Fibroblast of upper back skin (primary cell): ENCODE measurements at places on chromosomes 2 and 18.

- no peak for DNase-seq
Measured at GRCh38 chr2:15412779-15413178, 148.4 kb downstream of the NBAS start.

DNA sequence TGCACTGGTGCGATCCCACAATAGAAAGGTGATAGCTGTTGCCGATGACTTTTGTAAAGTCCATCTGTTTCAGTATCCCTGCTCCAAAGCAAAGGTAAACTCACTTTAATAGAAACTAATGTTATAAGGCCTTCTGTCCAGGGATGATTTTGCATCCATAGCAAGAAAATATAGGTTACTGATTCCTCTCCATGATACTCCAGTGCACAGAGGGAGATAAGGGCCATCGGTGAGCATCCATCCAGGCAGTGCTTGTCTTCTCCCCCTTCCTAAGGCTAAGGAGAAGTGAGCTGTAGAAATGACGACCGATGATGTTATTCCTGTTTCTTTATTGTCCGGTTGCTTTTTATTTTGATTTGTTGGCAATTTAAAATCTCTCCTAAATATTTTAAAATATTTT, 32.1 kb downstream of the COX7A2L start:
- no peak for DNase-seq

DNA sequence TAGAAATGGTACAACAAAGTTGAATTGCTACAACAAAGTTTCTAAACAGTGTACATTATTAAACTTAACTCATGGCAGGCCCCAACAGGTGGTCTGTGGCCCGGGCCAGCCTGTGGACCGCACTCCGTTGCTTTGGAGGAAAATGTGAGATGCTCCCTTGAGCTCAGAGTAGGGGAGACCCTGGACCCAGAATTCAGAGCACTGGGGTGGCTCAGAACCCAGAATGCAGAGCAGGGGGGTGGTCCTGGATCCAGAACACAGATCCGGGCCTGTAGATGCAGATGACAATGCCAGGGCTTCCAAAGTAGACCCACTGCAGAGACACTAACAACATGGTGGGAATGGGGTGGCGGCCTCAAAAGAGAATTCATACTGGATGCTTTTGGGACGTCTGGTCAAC, 311.0 kb downstream of the NDUFA10 start:
- no peak for DNase-seq

DNA sequence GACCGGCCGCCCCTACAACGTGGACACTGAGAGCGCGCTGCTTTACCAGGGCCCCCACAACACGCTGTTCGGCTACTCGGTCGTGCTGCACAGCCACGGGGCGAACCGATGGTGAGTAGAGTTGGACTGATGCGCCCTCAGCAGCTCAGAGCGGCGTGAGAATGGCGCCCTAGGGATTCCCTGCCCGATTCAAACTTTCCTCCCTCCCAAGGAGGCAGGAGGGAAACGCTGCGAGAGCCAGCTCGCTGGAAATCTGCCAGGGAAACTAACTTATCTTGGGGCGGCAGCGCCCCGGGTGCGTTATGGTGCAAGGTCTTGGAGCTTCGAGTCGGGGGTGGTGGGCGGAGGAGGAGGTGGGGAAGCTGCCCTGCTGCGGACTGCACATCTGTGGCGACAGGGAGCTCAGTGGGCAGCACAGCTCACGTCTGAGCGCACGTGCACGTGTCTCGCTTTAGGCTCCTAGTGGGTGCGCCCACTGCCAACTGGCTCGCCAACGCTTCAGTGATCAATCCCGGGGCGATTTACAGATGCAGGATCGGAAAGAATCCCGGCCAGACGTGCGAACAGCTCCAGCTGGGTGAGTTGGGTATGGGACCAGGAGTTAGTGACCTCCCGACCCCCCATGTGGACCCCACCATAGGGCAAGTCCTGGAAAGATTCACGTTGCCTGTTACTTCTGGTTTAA, 697 bp downstream of the ITGA4 start:
- DNase-seq, result peak; percentile 50

DNA sequence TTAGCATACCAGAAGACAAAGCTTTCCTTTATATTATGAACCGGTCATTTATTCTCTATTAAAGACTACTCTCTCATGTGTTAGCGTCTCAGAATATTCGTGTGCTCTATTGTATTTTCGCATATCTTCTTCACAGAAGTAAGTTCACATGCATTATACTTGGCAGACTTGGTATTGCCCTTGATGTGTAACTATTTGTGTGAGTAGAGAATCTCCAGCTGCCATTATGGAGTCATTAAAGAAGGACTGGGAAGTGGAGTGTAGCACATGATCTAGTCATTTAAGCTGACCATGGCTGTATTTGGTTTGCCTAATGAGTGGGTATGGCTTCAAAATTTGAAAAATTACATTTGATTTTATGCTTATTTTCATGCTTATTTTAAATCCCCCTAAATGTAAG, 92.9 kb downstream of the TTC27 start:
- no peak for DNase-seq

DNA sequence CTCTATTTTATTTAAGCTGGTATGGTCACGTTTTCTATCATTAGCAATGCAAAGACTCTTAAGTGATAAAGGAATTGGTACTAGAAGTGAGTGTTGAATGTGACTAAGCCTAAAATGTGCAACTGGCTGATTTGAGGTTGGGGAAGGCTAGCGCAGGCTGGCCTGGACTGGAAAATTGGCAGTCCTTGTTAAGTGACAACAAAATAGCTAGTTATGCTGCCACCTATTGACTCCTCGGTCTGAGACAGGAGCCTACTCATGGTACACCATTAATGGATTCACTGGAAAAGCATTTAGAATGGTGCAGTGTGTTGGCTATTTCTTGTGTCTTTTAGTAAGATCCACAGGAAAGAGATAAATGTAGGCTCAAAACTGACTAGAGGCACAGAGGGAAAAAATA, 5.7 kb upstream of the WIPF1 start:
- peak; percentile 68 for DNase-seq

DNA sequence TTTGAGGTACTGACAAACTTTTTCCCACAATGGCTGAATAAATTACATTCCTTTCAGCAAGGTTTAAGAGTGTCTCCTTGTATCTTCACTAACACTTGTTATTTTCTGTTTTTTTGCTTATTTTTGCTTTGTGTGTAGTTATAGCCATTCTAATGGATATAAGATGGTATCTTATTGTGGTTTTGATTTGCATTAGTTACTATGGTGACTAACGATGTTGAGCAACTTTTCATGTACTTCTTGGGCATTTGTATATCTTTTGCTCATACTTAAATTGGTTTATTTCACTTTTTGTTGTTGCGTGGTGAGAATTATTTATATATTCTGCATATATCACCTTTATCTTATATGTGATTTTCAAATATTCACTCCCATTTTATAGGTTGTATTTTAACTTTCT, 79.9 kb upstream of the FSIP2 start:
- DNase-seq, result no peak

- peak; percentile 68 for DNase-seq
Measured at GRCh38 chr18:79445696-79446561, 50.2 kb downstream of the NFATC1 start.

- no peak for DNase-seq
Measured at GRCh38 chr2:25688236-25688635, 14.9 kb upstream of the DTNB start.

DNA sequence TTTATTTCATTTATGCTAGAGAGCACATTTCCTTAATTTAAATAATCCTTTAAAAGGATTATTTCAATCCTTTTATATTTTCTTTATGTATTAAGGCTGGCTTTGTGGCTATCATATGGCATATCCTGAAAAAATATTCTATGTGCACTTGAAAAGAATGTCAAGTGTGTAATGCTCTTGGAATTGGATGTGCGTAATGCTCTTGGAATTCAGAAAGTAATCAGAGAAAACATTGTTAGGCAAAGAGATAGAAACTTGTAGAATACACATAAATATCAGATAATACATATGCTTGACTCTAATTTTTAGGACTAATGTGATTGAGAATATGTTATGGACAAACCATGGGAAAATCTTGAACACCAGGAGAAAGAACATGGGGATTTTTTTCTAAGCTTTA, 197.5 kb upstream of the COL3A1 start:
- peak; percentile 83 for DNase-seq

DNA sequence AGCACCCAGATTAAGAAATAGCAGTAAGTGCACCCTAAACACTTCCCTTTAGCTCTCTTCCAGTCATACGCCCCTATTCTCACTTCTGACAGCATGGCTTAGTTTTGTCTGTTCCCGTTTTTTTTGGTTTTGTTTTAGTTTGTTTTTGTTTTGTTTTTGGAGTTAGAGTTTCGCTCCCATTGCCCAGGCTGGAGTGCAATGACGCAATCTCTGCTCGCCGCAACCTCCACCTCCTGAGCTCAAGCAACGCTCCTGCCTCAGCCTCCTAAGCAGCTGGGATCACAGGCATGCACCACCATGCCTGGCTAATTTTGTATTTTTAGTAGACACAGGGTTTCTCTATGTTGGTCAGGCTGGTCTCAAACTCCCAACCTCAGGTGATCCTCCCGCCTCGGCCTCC, 2067.7 kb downstream of the SUCLG1 start:
- DNase-seq, result no peak

DNA sequence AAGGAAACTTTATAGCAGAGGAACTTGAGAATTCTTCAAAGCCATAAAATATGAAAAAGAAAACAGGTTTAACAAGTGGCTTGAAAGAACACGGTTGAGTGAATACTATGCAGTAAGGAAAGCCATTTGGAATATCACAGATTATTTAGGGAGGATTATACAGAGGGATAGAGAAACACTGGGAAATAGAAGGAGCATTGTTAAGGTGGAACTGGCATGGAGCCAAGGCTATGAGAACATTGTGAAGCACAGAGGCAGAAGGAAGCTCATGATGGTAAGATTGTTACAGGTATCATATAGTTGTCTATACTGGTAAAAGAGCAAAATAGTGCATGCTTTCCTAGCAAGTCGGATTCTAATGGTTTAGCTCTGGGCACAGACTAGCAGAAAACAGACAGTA, 87.1 kb downstream of the SS18 start:
- no peak for DNase-seq

DNA sequence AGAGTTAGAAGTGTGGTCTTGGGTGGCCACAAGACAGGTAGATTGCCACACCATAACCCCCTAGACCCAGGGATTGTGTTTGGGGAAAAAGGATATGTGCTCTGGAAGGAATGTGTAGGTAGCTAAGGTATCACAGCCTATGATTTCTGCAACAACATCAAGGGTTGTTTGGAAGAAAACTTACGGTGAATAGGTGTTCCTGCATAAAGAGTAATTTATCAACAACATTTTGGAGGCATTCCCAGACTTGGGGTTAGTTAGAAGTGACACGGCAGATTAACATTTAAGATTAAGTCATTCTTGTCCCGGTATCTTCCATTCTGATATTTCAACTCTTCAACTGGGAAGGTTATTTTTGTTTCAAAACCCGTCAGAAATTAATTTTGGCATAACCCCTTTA, 65.5 kb downstream of the SPP2 start:
- no peak for DNase-seq

DNA sequence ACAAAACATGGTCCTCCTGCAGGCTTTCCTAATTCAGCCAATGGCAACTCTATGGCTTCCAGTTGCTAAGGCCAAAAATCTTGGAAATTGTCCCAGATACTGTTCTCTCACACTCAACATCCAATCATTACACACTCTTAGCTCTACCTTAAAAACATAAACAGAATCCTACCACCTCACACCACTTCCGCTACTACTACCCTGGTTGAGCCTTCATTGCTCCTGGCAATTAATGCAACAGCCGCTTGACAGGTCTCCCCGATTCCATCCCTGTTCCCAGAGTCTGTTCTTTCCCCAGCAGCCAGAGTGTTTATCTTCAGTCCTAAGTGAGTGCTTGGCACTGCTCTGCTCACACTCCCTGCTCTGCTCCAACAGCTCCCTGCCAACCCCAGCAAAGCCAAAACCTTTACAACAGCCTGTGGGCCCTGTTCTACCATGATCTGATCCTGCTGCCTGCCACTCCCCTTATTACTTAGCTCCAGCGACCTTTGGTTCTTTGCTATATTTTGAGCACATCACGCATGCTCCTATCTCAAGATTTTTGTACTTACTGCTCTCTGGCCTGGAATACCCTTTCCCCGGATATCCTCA, 67.5 kb upstream of the AMMECR1L start:
- DNase-seq, result no peak

DNA sequence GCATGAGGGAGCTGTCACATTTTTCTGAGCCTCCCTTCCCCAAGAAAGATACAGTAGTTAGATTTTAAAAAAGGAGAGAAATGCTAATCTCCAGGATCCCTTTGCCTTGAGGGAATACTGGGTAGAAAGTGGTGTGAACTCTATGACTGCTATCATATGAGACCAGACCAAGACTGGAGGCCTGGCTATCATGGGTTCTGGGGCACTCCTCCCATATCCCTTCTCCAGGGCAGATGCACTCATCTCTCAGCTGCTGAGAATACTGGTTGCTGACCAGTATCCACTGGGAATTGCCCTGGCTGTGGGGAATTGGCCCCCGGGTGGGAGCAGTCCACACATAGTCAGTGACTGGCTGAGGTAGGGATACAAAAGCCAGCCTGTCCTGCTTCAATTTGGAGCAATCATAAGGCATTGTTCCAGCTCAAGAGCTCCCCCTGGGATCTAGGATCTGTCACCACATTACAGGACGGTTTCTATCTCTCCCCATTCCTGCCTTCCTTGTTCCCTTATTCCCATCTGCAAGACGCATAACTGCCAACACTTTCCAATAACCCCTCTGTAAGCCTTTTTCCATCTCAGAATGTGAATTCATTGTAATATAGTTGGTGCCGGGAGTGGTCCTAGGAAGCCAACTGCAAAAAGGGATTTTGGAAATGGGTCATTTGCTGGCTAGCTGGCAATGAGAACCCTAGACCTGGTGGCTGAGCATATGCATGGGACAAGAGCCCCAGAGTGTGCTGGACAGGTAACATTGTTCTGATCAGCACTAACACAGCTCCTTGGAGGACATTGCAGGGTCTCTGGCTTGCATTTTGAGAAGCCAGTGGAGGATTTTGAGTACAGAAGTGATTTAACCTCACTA, 35.4 kb upstream of the REEP1 start:
- peak; percentile 57 for DNase-seq

- DNase-seq, result no peak
Measured at GRCh38 chr18:48940854-48941611, 9.7 kb downstream of the SMAD7 start.

DNA sequence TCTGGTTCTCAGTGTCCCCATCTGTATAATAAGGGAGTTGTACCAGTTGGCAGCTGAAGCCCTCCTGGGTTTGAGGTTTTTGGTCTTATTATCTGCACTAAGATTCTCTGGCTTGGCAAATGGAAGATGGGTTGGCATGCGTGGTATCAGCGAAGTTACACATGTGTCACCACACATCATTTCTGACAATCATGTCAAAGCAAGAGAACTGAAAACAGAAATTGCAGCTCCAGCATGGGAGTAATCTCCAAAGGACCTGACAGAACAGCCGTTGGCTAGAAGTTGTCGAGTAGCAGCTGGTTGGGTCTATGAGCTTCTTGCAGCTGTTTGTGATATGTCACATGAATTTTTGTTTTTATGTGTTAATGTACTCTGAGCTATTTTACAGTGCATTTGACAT, 317.4 kb downstream of the SLC4A3 start:
- no peak for DNase-seq

GRCh38 chr2:187003038-187003554, 154.1 kb upstream of the ZSWIM2 start:
- DNase-seq, result peak; percentile 9
